ENCODE measurements at places on chromosomes 16 and 17. TPM values are rescaled to one million over a fixed set of nuclear protein-coding genes. Genes with fewer than 3 reads are reported as not detected.

The PRDM7 gene
- not detected for total RNA-seq

The CDT1 gene
- total RNA-seq = 29.9 TPM

The ACSM2A gene
- total RNA-seq = not detected

The MT1G gene
- not detected for total RNA-seq

The MYH1 gene
- not detected for total RNA-seq

Measured in A549 treated with GW870086 at 1 μM for 4 hours (cell line).